Fibroblast of the aortic adventitia (primary cell): ENCODE measurements at places on chromosomes 16 and 17. TPM values are rescaled to one million over a fixed set of nuclear protein-coding genes. Genes with fewer than 3 reads are reported as not detected.

Gene HELZ
- 46.5 and 97.0 TPM in 2 replicates for total RNA-seq

Gene AOC3
- under 0.01 and 0.08 TPM in 2 replicates for total RNA-seq

Gene RND2
- total RNA-seq, result 0.45 and 0.98 TPM in 2 replicates

Gene ARHGAP44
- total RNA-seq, result 2.3 and 7.0 TPM in 2 replicates

Gene RRAD
- 0.72 and 3.8 TPM in 2 replicates for total RNA-seq

Gene UNC13D
- 0.54 and 2.3 TPM in 2 replicates for total RNA-seq

Gene SLFN12L
- total RNA-seq, result 0.18 TPM in 1 of 2 replicates, not detected in the other

Gene KRTAP1-5
- 1.4 TPM in 1 of 2 replicates, not detected in the other for total RNA-seq

Gene KRT23
- total RNA-seq, result not detected in 2 replicates

Gene SOCS1
- total RNA-seq, result 3.3 and 5.6 TPM in 2 replicates

Gene CBLN1
- total RNA-seq, result not detected in 2 replicates

Gene CCDC40
- 3.0 and 5.2 TPM in 2 replicates for total RNA-seq

Gene GRIN2A
- 0.33 and 3.4 TPM in 2 replicates for total RNA-seq

Gene CYGB
- 25.9 and 35.2 TPM in 2 replicates for total RNA-seq

Gene KRTAP3-2
- not detected in 2 replicates for total RNA-seq

Gene TNP2
- total RNA-seq, result not detected in 2 replicates

Gene PLEKHH3
- 15.5 and 15.6 TPM in 2 replicates for total RNA-seq

Gene SMPD3
- total RNA-seq, result not detected in 2 replicates

Gene NPIPA3
- 0.54 TPM in 1 of 2 replicates, not detected in the other for total RNA-seq

Gene HOXB1
- total RNA-seq, result not detected in 2 replicates

Gene CCL7
- not detected in 2 replicates for total RNA-seq
